ENCODE measurements at places on chromosomes 2 and 18.

- DNase-seq = no peak
These were observed 10.7 kb upstream of the ADCY3 start for GRCh38 chr2:24930768-24931167.

DNA sequence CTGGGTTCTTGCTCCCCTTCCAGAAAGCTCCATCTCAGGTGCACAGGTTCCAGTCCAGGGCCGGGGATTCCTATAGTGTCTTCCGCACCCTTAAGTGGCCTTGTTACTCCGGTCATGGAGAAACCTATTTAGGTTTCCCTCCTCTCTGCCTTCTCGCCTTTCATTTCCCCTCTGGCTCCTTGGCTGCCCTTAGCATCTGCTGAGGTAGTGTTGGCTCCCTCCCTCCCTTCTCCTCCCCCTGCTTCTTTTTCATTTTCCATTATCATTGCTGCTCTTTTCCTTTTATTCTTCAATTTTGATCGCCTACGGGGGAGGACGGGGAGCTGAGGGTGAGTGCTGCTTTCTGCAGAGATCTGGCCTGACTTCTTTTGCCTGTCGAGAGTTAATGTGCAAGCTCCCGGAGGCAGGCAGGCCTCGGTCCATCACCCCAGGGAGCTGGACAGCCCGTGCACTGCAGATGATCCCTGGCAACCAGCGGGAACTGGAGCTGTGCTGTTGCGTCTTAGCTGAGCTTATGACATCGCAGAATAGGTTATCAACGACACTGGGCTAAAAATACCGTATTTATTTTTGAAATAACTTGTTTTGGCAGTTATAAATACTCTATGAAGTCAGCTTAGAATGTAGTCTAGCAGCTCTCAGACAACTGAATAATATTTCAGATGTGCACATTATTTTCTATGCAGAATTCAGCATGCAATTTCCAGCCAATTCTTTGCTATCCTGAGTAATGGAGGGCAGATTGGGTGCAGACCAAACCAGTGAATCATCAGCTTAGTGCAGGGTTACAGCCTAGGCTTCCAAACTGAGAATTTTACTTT is 141.9 kb downstream of the SLC4A3 start:
- no peak for DNase-seq

GRCh38 chr18:905948-906415 is 1.3 kb downstream of the ADCYAP1 start:
- DNase-seq = no peak

- DNase-seq = no peak
These were observed 315.9 kb upstream of the UBE2E3 start for GRCh38 chr2:180664507-180664906.

DNA sequence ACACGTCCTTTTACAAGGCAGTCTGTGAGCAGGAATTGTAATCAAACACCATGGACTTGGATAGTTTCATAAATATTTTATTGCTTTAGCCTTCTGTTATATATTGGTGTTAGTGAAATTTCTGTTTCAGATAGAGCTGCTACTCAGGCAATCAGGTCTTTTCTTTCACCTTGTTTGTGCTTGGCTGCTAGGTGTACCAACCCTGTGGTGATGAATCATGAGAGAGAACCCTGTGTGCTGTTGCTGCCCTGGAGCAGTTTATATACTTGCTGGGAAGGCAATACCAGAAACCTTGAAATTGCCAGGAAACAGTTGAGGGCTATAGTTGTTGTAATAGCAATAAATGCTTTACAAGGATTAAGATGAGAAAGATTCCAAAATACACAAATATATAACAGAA is 84.5 kb downstream of the FSHR start:
- no peak for DNase-seq

- DNase-seq = no peak
These were observed 462.7 kb downstream of the METTL4 start for GRCh38 chr18:2108591-2108990.

DNA sequence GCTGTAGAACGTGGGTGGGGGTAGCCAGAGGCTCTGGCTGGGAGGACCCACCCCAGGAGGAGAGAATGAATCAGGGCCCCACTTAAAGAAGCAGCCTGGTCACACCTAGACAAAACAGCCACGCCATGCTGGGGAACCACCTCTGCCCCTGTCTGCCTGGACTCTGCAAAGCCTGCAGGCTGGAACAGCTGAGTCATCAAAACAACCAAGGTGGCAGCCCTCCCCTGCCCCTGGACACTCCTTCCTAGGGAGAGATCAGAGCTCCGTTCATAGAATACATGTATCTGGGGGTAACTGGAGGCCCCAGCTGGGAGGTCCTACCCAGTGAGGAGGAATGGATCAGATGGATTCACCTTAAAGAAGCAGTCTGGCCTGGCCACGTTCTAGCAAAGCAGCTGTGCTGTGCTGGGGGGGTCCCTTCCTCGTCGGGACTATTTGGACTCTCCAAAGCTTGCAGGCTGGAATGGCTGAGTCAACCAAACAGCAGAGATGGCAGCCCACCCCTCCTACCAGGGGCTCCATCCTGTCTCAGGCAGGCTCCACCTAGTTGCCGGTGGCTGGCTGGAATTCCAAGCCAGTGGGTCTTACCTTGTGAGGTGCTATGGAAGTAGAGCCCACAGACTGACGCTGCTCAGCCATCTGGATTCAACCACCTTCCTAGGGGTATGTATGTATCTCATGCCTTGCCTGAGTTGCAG is 50.5 kb upstream of the NT5C1B start:
- DNase-seq = no peak

- DNase-seq = no peak
These were observed 88.4 kb downstream of the ARHGAP15 start for GRCh38 chr2:143217512-143218115.

DNA sequence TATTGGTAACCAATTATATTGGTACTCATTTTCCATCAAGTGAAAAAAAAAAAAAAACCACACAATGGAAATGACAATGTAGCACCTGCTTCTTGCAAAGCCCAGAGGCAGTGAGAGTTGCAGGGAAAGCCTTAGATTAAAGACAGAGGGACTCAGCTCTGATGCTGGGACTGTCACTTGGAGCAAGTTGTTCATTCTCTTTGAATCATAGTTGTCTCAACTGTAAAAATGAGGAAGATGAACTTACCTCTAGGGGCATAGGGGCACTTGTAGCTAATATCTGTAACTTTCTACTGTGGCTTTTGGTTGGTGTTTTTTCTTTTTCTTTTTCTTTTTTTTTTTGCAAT is 81.4 kb upstream of the LPIN2 start:
- no peak for DNase-seq

DNA sequence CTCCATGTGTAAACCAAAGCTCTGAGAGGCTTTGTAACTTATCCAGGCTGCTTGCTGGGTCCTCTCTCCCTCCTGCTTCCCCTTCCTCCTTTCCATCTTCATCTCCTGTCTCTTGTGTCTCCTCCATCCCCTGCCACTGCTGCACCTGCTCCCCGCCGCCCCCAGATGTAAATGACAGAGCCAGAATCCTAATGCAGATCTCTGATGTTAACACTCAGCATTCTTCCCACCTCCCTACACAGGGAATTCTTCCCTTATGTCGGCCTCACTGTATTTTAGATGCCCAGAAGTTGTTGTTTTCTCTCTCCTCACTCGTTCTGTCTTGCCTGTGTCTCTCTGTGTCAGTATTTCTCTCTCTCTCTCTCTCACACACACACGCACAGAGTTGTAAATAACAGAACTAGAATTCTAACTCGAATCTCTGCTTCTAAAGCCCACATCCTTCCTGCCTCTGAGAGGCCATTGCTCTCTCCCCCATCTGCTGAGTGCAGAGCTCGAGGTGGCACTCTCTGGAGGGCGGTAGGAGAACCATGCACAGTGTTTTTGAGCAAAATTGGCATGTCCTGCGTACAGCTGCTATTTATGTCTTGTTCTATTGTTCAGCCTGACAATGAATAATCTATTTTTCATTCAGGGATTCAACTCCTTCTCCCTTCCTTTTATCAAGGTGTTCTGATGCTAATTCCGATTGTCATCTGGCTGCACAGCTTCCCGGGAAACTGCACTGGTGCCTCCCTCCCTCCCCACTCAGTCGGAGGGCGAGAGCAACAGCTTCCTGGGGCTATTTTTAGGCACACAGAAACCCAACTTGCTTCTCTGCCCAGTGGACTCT is 219.9 kb downstream of the SH3RF3 start:
- DNase-seq = no peak

DNA sequence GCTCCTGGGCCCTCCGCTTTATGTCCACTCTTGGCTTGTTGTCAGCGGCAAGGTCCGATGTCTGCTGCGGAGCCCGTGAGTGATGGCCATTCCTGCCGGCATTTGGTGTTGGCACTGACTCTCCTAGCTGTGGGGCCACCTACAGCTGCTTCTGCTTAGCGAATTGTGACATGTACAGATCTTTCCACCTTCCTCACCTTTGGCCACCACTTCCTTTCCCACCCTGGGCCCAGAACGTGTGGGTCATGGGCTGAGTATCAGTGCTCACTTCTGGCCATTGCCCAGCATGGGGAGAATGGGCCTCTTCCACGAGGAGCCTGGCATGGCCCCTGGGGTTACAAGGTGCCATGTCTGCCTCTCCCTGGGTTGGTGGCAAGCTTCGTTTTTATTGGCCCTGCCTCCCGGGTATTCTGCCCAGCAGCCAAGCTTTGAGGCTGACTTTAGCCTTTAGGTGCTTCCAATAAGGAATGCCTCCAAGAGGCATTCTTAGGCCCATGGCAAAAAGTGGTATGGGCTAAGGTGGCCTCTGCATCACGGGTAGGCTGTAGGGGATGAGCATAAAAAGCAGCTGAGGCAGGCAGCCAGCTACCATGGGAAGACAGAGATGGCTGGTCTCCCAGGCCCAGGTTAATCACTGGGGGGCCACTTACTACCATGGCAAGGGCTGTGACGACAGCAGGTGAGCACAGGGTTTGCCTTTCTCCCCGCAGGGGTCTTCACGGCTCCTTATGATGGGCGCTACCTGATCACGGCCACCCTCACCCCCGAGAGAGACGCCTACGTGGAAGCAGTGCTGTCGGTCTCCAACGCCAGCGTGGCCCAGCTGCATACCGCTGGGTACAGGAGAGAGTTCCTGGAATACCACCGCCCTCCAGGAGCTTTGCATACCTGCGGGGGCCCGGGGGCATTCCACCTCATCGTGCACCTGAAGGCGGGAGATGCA is 65.8 kb downstream of the EMILIN2 start:
- DNase-seq = no peak

GRCh38 chr2:238910751-238911351 is 63.0 kb downstream of the TWIST2 start:
- no peak for DNase-seq

- no peak for DNase-seq
These were observed 84.5 kb upstream of the LCLAT1 start for GRCh38 chr2:30362468-30363081.

DNA sequence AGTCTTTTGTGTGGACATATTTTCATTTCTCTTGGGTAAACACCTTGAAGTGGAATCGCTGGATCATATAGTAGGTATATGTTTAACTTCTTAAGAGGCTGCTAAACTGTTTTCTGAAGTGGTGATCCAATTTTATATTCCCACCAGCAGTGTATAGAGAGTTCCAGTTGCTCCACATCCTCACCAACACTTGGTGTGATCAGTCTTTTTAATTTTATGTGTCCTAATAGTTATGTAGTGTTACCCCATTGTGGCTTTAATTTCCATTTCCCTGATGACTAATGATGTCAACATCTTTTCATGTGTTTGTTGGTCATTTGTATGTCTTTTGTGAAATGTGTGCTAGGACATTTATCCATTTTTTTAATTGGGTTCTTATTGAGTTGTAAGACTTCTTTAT is 56.9 kb downstream of the DGKD start:
- no peak for DNase-seq

DNA sequence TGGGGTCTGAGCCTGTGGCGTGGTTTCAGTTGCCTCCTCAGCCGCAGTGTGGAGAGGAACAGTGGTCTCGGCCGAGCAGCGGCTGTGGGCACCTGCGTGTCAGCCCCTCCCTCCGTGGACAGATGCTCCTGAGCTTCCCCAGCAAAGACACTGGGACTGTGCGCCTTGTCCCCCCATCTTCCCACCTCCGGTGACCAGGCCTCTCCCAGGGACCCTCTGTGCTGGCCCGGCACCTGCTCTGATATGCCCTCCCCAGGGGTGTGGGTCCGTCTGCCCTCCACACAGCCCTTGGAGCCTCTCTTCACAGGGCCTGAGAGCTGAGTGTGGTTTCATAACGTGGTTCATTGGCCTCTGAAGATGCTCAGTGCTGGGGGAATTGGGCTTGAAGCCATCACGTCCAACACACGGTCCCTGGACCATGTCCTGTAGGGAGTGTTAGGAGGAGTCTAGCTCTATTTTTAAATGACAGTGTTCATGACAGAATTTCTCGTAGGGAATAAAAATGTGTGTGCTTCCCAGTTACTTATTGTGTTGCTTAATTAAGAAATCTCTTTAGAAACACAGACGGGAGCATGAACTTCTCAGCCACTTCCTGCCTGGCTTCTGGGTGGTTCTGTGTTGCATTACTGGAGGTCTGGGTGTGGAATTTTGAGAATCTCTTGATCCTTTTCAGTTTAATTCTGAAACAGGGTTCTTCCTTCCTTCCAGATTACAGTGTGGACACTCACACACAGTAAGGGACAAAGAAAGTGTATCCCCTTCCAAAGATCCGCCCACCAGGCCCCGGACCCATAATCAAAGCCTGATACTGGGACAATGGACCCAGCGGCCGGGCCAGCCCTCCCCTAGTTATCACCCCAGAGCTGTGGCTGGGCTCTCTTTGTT is 110.7 kb downstream of the NFATC1 start:
- no peak for DNase-seq

- DNase-seq = no peak
These were observed 1.3 kb downstream of the ADRA2B start for GRCh38 chr2:96114903-96115581.

DNA sequence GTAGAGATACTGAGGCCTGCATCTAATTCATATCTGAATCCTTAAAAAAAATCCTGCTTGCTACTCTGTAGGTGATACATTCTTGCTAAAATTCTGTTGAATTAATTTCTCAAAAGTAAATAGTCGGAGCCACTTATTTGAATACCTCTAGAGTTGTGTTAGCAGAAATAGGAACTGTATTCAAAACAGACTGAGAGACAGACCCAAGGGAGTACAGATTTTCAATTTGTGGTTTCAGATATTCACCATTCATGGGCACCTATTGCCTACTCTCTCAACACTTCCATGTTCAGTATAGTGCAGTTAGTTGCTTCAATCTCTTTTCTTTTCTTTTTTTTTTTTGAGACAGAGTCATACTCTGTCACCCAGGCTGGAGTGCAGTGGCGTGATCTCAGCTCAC is 46.6 kb upstream of the CTLA4 start:
- no peak for DNase-seq

DNA sequence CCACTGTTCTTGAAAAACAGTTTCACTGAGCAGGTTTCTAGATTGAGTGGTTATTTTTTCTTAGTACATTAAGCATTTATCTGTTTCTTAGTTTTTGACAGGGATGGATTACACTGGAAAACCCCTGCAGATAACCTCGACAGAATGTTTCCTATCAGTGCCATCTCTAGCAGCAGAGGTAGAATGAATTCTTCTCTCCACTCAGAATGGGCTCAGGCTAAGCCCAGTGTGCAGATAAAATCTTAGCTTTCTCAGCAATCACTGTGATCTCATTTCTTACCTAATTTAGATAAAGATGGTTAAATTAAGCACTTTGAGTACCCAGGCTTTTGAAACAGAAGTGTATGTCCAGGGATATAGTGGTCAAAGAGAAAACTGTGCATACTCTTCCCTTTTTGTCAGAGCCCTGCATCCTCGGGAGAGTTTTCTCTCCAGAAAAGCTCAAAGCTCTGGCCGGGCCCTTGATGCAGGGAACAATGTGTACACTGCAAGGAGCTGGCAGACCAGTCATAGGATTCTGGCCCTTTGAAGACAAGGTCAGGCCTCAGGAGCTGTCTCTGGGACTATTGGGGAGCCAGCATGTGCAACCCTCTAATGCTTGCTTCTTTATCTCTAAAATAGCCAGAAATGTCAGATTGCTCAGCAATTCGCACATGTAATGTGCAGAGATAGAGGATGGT is 10.6 kb upstream of the AKAIN1 start:
- DNase-seq = no peak

Data from activated CD8-positive, alpha-beta memory T cell treated with anti-CD3 and anti-CD28 coated beads for 4 hours (primary cell).